ENCODE measurements at places on chromosomes 2 and 18. TPM values are rescaled to one million over a fixed set of nuclear protein-coding genes. Genes with fewer than 3 reads are reported as not detected.

Gene TRABD2A
- polyA plus RNA-seq: 0.32 TPM

Gene MAP3K2
- 24.5 TPM for polyA plus RNA-seq

Gene PRSS56
- polyA plus RNA-seq: 0.29 TPM

Gene ABCB11
- not detected for polyA plus RNA-seq

Gene CCDC102B
- 8.5 TPM for polyA plus RNA-seq

Gene MPP4
- 0.26 TPM for polyA plus RNA-seq

Gene TMEM214
- 70.8 TPM for polyA plus RNA-seq

DNA sequence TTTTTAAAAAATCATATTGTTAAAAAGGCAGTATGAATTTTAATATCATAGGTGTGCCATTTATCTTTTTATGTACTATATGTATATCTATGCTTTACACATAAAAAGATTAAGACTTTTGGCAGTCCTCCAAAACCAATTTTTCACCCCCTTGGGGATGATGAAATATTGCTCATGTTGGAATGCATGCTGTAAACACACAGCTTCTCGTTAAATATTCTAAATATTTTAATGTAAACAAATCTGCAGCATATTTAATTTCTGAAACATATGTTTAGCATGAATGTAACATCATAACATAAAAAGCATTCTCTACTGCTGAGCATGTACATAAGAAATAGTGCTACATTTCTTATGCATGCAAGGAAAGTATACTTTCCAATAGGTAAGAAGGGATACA, 484.3 kb upstream of the LRATD1 start:
- DNase-seq: no peak

DNA sequence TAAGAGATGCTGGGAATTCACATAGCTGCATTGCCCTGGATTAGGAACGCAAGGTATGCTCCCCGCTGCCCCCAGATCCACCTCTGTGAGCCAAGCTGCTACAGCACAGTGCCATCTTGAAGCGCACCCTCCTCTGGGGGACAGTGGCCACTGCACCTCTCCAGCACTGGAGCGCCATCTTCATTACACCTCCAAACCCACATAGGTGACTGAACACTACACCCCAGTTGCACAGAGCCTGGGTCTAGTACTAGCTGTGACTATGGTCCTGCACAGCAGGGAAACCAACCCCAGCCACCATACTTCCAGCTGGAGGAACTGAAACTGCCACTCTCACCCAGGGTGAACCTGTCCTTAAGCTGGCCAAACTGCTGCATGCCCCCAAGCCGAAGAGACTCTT, 84.6 kb downstream of the TMEM237 start:
- DNase-seq: no peak

GRCh38 chr2:173934895-173935294, 30.3 kb downstream of the SP3 start:
- DNase-seq: no peak

- peak; percentile 20 for DNase-seq
Observed at GRCh38 chr2:209525834-209526281, 102.0 kb downstream of the MAP2 start.

- peak; percentile 30 for DNase-seq
Observed at GRCh38 chr2:204024503-204024902, 87.9 kb downstream of the ICOS start.

DNA sequence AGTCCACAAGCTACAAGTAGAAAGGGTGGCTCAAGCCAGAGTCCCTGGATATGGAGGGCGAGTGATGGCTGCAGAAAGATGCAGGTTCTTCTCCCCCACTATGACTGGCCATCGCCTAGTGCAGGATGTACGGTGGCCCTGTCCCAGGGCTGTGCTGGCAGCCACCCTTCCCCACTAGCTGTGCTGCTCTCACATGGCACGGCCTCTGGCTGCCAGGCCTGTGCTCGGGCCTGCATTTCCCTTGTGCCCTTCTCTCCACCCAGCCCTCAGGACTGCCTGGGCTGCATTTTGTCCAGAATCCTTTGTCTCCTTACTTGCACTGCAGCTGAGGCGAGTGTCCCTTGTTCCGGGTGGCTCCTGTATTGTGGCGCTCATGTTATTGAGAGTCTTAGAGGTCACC, 1.6 kb upstream of the RAMP1 start:
- DNase-seq: no peak

- DNase-seq: no peak
Observed at GRCh38 chr2:11919953-11920352, 173.5 kb downstream of the LPIN1 start.

DNA sequence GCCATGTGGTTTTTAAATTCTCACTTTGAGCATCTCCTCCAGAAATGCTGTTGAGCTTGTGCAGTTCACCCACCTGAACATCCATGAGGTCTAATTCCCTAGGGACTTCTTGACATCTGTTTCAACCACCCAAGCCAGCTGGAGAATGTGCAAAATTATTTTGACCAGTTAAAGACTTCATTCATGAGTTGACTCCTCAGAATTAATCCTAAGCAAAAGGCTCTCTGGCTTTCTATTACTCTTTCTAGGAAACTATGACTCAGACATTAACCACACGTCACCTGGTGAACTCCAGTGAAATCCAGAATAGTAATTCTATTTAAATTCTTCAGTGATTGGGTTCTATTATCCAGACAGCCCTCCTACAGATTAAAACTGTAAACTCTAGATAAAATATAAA, 247.5 kb downstream of the NBAS start:
- DNase-seq: no peak

GRCh38 chr2:235492850-235493344, 946 bp upstream of the AGAP1 start:
- DNase-seq: no peak

DNA sequence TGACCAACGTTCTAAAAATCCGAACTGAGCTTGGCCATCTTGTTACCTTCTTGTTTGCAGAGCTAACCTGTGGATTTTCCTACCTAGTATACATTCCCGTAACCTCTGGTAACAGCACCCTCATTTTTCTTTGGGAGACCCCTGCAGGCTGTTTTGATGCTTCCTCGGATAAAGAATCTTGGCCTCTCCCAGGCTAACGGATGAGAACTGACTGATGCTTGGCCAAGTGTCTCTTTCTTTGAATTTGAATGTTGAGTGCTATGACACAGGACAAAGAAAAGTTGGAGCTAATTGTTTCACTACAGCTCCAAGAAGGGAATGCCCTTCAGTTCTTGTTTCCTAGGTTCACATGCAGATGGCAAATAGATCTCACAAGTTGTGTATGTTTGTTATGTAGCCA, 19.3 kb upstream of the CAVIN2 start:
- no peak for DNase-seq

DNA sequence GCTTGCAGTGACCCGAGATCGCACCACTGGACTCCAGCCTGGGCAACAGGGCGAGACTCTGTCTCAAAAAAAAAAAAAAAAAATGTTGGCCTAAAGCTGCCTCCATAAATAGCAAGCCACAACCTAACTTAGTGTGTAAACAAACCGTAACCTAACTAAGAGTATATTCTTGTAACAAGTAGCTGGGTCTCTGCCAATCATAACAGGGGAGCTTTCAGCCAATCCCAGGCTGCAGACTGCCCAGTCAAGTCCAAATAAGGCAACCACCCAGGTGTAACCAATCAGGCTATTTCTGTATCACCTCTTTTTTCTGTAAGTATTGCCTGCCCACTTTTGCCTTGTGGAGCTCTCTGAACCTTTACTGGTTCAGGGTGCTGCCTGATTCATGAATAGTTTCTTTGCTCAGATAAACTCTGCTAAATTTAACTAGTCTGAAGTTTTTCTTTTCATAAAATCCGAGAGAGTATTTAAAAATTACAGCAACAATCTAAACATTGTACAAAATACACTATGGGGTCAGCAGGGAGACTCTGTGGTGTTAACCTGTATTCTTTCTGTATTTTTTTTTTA, 4.5 kb downstream of the PSTPIP2 start:
- DNase-seq: no peak

DNA sequence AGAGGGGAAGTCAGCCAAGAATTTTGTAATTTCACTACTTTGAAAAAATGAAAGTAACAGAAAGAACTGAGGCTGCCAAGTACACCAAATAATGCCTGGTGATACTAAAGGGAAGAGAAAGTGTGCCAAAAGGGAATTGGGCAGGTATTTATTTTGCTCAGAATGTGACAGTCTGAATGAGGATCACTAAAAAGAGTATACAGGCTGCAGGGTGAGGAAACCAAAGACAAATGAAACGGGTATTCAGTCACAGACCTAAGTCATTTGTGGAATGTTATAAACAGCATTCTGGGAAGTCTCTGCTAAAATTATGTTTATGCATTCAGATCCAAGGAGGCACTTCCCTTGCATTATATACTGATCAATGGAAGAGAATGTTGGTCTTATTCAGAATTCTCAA, 418.6 kb upstream of the SLC39A10 start:
- no peak for DNase-seq

GRCh38 chr2:43818761-43819160, 19.9 kb downstream of the ABCG5 start:
- no peak for DNase-seq

GRCh38 chr2:112996635-112997034, 8.6 kb upstream of the IL36A start:
- DNase-seq: no peak

GRCh38 chr2:118698564-118698963, 148.9 kb downstream of the EN1 start:
- no peak for DNase-seq

DNA sequence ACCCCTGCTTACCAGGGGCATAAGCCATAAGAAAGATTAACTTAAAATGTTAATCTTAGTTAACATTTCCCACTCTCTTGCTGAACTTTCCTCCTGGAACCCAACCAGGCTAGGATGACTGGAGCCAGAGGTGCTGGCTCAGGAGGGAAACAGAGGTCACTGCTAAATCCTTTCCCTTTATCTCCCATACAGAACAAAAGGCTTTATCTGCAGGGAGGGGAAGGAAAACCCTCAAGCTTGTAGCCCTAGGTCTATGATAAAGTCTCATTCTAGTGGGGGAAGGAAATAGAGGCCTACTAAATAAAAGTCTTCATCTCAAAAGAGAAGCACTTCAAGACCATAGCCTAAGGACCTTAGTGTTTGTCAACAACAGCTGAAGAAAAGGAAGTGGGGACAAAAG, 18.6 kb downstream of the HIBCH start:
- no peak for DNase-seq

GRCh38 chr2:109686921-109687320, 72.8 kb downstream of the SOWAHC start:
- DNase-seq: no peak

Data from left renal pelvis (tissue), 4 donors.